T-helper 1 cell (primary cell): ENCODE measurements at places on chromosomes 3 and 15.

GRCh38 chr3:161284989-161285388, 63.9 kb downstream of the NMD3 start:
- no peak for DNase-seq

DNA sequence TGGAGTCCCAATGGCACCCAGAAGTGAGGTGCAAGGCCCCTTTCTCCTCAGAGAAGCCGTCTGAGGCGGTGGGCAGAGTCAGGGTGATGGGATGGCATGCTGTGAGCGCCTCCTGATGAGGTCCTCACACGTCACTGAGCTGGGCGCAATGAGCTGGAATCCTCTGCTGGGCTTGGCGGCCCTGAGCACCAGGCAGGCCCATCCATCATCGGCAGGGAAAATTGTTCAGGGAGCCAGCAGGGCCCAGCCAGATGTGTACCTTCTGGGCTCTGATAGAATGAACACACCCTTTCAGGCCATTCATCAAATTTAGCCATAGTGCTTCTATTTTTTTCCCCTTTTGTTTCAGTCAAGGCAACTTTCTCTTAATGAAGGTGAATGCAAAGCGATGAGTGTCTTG, 43.7 kb downstream of the FAM3D start:
- DNase-seq: no peak

GRCh38 chr3:48951764-48952163, 33.1 kb downstream of the ARIH2 start:
- DNase-seq: no peak

- no peak for DNase-seq
Measured at GRCh38 chr15:67413770-67414390, 107.1 kb upstream of the C15orf61 start.

DNA sequence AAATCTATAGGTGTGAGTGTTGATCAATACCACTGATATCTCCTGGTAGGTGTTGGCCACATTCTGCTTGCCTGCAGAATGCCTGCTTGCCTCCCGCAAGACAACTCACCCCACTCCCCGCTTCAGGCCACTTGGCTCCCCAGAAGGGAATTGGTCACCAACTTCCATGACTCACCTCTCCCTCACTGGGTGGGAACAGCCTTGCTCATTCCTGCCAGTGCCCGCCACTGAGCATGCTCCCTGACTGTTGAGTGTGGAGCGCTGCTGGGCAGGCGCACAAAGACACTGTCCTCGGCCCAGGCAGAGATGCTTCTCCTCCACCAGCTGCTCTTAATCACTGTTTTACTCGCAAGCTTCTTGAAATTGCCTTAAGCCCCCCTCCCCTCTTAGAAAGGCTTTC, 57.3 kb upstream of the PPP2R3A start:
- DNase-seq: no peak

DNA sequence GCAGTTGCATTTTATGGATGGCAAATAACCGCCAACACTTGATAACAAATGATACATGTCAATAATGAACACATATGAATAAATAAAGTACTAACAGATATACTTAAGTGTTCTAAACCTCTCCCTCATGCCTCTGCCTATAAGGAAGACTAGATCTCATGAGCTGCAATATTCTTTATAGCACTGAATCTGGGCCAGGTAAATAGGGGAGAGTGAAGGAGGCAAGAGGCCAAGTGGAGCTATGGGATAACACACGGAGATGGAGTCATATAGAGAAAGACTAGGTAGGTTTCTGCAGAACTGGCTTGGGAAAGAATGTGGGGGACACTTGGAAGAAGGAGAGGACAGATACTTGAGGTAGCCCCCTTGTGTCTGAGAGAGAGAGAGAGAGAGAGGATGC, 354.2 kb upstream of the CFAP20DC start:
- DNase-seq: no peak

DNA sequence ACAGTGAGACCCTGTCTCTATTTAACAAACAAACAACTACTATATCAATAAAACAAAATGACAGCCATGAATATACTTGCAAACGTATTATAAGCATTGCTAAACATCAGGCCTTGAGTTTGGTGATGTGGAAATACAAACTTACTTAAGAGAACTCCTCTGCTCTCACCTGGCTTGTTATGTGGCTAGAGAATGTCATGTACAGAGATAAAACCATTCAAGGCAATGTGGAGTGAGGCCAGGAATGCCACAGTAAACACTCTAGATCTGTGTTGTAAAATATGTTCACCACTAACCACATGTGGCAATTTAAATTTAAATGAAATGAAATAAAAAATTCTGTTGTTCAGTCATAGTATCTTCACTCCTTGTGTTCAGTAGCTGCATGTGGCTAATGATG, 22.7 kb upstream of the RARB start:
- no peak for DNase-seq
